Cortex of kidney (tissue), 1 donor: ENCODE measurements at places on chromosomes 5 and 9.

- no peak for DNase-seq
Measured at GRCh38 chr9:38415856-38416255, 8.4 kb downstream of the IGFBPL1 start.

GRCh38 chr5:61277781-61278180, 54.3 kb upstream of the ZSWIM6 start:
- DNase-seq, result no peak

DNA sequence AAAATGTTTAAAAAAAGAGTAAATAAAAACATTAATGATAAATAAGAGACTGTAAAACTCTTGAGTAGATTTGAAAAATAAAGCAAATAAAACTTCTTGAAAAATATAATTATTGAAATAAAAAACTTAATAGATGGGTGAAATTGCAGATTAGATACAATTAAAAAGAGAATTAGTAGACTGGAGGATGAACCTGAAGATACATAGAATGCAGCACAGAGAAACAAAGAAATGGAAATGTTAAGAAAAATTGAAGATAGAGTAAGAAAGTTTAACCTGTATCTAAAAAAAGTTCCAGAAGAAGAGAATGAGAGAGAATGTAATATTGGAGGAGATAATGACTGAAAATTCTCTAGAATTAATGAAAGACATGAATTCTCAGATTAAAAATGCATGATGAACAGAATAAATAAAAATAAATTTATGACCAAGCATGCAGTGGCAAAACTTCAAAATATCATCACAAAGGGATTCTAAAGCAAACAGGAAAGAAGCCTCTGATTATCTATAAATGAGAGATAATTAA, 438.1 kb upstream of the CLINT1 start:
- DNase-seq, result no peak

DNA sequence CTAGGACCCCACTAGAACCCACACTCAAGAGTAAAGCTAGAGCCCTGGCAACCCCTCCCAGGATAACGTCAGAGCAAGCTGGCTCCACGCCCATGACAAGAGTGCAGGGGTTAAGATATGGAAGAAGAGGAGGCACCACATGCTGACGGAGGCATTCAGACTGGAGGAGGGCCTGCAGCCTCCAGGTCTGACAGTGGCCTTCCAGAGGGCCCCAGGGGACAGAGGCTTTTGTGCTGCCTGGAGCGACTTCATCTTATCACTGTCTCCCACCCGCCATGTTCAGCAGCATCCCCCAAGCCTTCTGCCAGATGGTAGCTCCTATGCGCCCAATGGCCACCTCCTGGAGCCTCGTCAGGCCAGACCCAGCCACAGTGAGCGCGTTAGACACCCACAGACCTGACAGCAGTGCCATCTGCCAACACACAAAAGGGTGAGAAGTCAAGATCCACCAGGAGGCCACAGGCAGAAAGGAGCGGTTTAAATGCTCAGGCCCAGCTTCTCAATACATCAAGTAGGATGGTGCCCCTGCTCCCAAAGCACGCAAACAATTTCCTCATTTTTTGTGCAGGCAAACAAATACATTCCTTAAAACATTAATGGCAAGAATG, 65.8 kb downstream of the C5orf15 start:
- DNase-seq, result no peak

GRCh38 chr5:111929867-111930266, 172.9 kb upstream of the NREP start:
- no peak for DNase-seq

- DNase-seq, result no peak
Measured at GRCh38 chr5:171469326-171469725, 49.9 kb downstream of the FGF18 start.

GRCh38 chr5:80159133-80159815, 96.6 kb downstream of the SERINC5 start:
- no peak for DNase-seq

- no peak for DNase-seq
Measured at GRCh38 chr9:130288393-130288792, 22.8 kb downstream of the HMCN2 start.

GRCh38 chr5:177519463-177520235, 2.9 kb upstream of the DDX41 start:
- no peak for DNase-seq

DNA sequence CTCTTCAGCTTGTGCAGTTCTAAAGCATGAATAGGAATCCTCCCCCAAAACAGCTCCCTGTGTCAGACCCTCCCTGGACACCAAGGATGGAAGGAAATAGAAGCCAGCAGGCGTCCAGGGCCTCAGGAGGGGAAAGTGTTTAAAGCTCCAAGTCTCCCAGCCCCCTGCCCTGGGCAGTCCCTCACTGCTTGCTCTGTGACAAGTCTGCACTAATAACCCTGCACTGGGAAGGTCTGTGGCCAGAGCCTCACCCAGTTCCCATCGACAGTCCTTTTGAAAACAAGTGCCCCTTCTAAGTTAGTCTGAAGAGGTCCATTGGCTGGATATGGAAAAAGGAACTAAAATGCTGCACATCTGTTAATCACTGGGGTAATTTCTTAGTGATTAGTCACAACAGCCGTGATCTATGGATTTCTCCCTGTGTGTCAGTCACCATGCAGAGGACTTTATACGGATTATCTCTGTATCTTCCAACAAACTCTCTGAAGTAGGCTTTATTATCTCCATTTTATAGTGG, 195.3 kb downstream of the FBXL7 start:
- no peak for DNase-seq

DNA sequence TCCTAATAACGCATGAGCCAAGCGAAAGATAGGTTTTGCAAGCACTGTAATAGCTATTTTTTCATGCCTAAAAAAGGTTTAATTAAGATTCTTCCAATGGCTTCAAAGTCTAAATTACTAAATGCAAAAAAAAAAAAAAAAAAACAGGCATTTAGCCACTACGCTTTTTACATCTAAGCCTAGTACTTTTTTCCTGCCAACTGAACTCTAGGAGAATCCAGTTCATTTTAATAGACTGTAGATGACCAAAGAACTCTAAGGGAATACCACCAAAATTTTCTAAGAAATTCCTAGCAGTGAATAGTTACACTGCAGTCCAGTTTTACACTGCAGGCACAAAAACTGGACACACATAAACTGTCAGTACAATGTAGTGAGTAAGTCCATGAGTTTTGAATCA, 9.8 kb downstream of the DIAPH1 start:
- DNase-seq, result no peak

DNA sequence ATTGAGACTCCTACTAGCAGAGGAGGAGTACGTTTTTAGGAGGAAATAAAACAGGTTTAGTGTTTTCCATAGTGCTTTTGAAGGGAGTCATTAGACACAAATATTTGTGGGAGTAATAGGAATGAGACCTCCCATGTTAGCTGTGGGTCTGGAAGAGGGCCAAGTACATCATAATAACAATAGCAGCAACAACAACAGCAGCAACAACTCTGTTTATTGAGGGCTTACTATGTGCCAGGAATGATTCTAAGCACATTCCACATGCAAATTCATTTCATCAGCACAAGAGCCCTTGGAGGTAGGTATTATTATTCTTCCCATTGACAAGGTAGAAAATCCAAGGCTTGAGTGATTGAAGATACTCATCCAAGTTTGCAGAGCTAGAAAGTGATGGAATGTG, 384.2 kb upstream of the RPS23 start:
- no peak for DNase-seq
